GM23338 (cell line): ENCODE measurements at places on chromosomes 12 and 14. TPM values are rescaled to one million over a fixed set of nuclear protein-coding genes. Genes with fewer than 3 reads are reported as not detected.

Gene ADAM21
- total RNA-seq = not detected in 2 replicates

Gene FOXN4
- total RNA-seq = 0.35 TPM in 1 of 2 replicates, not detected in the other

Gene GARIN6
- total RNA-seq = not detected in 2 replicates

Gene NKX2-1
- not detected in 2 replicates for total RNA-seq

Gene OAS2
- not detected in 2 replicates for total RNA-seq

Gene TNFAIP2
- 9.8 and 14.1 TPM in 2 replicates for total RNA-seq

Gene KRT3
- total RNA-seq = not detected in 2 replicates

Gene HOXC11
- total RNA-seq = not detected in 2 replicates

Gene CABP1
- total RNA-seq = 5.2 and 7.0 TPM in 2 replicates

Gene CD69
- total RNA-seq = not detected in 2 replicates

Gene ADSS1
- total RNA-seq = 4.3 and 11.6 TPM in 2 replicates

Gene WIF1
- 3.1 and 4.1 TPM in 2 replicates for total RNA-seq

Gene KRT83
- not detected in 2 replicates for total RNA-seq

Gene TMPRSS12
- total RNA-seq = not detected in 2 replicates

Gene ITPR2
- total RNA-seq = 55.0 and 65.2 TPM in 2 replicates

Gene TMEM179
- total RNA-seq = 4.8 and 5.0 TPM in 2 replicates

Gene GALNT16
- total RNA-seq = 2.9 and 5.3 TPM in 2 replicates

Gene TAS2R7
- not detected in 2 replicates for total RNA-seq

Gene AKAP5
- 3.2 and 3.4 TPM in 2 replicates for total RNA-seq

Gene RHOF
- 31.9 and 53.4 TPM in 2 replicates for total RNA-seq

Gene GZMH
- total RNA-seq = not detected in 2 replicates

Gene PTGDR
- total RNA-seq = 0.23 TPM in 1 of 2 replicates, not detected in the other

Gene KRT85
- not detected in 2 replicates for total RNA-seq

Gene CCDC196
- total RNA-seq = not detected in 2 replicates

Gene MMAB
- total RNA-seq = 24.7 and 41.6 TPM in 2 replicates

Gene SIX4
- total RNA-seq = 46.9 and 50.2 TPM in 2 replicates

Gene PIANP
- total RNA-seq = 2.0 and 2.2 TPM in 2 replicates

Gene SLC8A3
- 1.9 and 2.0 TPM in 2 replicates for total RNA-seq

Gene KIF21A
- total RNA-seq = 28.8 and 29.6 TPM in 2 replicates
